Psoas muscle (tissue), 8 donors: ENCODE measurements at places on chromosomes 6 and 20. TPM values are rescaled to one million over a fixed set of nuclear protein-coding genes. Genes with fewer than 3 reads are reported as not detected.
A peak's percentile ranks its signal among the peaks of the same experiment; 100 is the strongest.

The PRR3 gene
- total RNA-seq: 1.7 TPM

The EIF2S2 gene
- 49.4 TPM for total RNA-seq

The VGLL2 gene
- total RNA-seq: 95.9 TPM

The MDFI gene
- total RNA-seq: 0.93 TPM

The OR2H2 gene
- total RNA-seq: not detected

The LATS1 gene
- 11.0 TPM for total RNA-seq

DNA sequence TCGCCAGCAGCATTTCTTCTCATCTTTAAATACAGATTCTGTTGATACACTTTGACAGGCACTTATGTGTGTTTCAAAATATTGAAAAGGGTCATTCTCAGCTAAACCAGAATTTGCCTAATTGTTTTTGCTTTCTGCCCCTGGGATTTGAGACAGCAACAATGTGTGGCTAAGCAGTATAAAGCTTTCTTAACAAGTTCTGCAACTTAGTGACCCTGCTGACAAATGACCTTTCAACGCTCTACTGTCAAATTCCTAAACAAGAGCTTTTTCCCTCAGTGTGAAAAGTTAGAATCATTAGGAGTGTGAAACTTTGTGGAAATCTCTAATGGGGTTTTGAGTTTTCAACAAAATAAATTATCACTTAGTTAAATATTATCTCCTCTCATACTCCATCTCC is 414.6 kb downstream of the RFPL4B start:
- no peak for DNase-seq

GRCh38 chr20:62598761-62599194 is 43.5 kb upstream of the SLCO4A1 start:
- peak; percentile 34 for DNase-seq

DNA sequence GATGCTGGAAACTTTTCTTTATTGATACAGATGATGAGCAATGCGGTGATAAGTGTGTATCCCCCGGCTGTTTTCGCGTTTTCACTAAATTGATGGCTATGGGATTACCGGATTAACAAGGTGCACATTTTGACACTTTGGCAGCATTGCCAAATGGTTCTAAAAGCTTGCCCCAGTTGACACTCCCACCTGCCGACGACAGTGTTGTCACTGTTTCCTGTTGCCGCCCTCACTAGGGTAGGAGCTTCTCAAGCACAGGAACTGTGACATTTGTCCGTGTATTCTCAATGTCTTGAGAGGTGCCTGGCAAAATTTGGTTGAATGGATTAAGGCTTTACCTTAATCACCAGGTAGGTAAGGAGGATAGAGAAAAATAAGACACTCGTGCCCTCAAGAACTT is 9.8 kb upstream of the MAPK13 start:
- no peak for DNase-seq

- DNase-seq: no peak
Measured at GRCh38 chr6:135030532-135031178, 24.0 kb downstream of the HBS1L start.

DNA sequence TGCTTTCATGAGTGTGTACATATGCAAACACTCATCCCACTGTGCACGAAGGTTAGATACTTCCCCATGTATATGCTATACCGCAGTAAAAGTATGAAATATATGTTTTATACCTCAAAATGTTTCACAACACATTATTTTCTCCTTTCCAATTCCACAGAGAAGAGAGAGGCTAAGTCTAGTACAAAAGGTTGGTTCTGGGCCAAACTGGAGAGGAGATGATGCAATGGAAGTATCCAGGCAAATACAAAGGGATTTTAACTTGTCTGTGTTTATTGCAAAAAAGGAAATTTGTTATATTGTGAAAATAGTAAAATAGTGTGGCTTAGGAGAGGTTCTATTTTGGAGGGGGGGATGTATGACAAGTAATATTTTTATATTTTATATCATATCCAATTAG is 112.6 kb downstream of the PLCB1 start:
- no peak for DNase-seq

DNA sequence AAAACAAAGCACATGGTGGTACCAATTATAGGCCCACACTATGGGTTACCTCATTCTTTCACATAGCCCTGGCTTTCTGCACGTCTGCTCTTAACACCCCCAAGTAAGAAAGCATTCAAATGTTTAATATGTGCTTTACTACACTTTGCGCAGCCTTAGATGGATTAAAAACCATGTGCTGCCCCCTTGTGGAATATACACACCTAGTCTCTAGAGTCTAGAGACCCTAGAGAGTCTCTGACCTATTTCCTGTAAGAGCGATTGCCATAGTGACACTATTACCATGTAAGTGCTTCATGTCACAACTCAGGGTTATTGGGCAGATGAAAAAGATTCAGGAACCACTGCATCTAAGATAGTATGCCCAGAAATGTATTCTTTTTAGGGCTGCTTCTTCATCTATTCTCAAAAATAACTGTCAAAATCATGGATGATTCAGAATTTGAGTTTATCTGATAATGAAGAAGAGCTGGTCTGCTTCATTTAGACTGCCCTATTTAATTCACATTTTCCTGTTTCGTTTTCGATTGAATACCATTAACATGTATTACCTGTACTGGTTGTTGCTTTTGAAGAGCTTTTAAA is 186.3 kb downstream of the ADGB start:
- DNase-seq: no peak

DNA sequence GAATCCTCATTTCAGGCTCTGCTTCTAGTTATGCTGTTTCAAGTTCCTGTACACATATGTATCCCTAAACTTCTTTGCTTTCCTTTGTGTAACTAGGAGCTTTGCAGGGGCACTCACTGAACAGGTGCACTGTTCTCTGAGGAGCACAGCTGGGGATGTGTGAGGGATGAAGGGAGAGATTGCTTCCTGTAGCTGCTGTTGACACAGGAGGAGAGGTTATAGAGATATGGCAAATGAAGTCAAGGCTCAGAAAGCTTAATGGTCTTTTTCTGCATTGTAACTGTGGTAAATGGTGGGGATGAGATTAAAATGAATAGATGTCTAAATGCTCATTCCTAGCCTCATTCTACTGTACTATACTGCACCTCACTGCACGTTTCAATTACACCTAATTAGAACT is 454.3 kb downstream of the BTBD3 start:
- no peak for DNase-seq

GRCh38 chr20:3165473-3166337 is 6.0 kb upstream of the FASTKD5 start:
- DNase-seq: peak; percentile 57

DNA sequence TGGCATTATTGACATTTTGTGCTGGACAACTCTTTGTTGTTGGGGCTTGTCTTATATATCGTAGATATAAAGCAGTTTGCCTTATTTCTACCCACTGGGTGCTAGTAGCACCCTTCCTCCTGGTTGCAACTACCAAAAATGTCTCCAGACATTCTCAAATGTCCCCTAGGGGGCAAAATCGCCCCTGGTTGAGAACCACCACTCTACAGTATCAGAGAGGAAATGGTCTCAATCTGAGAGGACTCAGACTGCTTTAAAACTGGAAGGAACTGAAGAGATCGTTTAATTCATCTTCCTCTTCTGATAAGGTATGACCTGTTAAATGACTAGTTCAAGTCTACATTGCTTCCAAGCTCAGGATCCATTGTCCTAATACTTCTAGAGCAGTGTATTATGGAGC is 14.9 kb downstream of the SH3BGRL2 start:
- DNase-seq: no peak

DNA sequence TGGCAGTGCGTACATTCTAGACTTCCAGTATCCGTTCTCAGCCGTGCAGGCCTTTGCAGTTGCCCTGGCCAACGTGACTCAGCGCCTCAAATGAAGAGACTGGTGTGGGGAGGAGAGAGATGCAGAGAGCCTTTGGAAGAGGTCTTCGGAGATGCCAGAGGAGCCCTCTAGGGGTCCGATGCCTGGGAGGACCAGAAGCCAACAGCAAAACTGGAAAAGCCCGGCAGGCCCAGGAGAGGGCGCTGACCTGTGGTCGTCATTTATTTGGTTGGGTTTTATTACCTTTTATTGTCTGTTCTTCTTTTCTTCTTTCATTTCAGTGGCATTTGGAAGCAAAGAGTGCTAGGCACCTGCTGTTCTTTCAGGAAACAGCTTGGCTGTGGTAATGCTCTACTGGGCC is 53.3 kb upstream of the TMEM181 start:
- DNase-seq: no peak

DNA sequence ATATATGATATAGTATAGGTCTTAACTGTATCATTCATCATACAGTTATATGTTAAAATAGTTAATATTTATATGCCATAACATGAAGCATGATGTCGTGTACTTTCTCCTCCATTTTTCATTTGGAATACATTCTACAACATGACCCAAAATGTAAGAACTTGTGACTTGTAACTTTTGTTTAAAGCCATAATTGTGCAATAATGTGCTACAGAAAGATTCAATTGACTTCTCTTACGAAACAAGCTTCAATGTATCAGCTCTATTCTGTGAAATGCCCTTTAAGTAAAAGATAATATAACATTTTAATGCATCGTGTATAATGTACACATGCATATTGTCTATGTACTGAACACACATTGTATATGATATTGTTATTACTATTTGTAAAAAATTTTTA is 76.7 kb upstream of the FABP7 start:
- DNase-seq: no peak

- no peak for DNase-seq
Measured at GRCh38 chr6:138387577-138388368, 10.1 kb downstream of the SMIM28 start.

GRCh38 chr6:3176562-3177355 is 19.4 kb upstream of the TUBB2A start:
- DNase-seq: peak; percentile 69

GRCh38 chr20:3115190-3116107 is 30.9 kb upstream of the AVP start:
- DNase-seq: no peak

GRCh38 chr20:53883098-53883911 is 187.1 kb downstream of the BCAS1 start:
- DNase-seq: no peak

DNA sequence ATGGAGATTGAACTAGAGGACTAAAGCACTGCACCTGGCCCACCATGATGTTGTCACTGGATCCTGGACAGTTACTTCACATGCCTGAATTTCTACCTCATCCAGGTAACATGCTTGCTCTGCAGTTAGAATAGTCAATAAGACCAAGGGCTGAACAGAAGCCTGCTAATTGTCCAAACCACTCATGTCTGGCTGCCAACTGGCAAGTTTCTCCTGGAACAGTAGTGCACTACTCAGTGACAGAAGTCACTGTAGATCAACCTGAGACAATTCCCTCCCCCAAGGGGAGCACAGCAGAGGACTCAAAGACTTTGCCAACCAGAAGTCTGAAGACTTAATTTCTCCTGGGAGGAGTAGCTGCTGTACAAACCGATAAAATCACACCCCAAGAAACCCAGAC is 454.6 kb upstream of the MARCKS start:
- DNase-seq: no peak

GRCh38 chr6:1840491-1841121 is 230.9 kb downstream of the FOXC1 start:
- no peak for DNase-seq

DNA sequence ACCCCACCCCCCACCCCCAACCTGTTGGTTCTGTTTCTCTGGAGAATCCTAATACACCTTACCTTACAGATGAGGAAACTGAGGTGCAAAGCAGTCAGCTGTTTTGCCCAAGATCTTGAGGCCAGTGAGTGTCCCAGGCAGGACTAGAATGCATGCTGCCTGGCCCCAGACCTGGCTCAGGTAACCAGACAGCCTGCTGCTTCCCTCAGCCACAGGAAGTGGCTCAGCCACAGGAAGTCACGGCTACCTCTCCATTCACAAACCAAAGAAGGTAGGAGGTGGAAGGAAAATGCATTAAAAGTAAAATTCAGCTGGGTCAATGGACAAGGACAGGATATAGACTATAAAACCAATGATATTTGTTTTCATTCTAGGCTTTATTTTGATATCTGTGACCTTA is 517.6 kb downstream of the CD83 start:
- DNase-seq: no peak

DNA sequence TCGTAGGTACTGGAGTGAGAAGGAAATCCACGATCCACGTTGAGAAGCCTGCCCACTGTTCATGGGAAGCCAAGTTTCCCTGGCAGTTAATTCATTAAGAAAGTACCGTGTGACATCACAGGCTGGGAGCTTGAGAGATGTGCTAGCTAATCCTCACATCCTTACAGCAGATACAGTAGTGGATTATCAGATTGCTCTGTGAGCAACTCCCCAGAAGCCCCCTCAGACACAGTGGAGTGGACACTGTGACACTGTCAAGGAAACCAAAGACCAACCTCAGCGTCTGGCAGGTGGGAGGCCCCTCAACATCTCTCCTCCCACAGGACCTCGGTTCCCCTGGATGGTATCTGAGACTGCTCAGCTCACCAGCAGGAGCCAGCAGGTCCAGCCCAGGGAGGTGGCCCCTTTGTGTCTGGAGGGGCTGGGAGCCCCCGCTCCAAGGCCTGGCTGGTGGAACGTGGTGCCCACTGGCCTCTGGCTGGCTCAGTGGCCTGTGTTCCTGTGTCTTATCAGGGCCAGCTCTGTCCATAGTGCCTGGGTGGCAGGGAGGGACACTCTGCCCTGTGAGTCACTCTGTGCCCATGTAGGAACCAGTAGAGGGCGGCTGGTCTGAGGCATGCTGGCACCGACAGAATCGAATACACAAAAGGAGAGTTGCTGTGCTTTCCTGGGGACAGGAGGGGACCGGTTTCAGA is 7.2 kb downstream of the PYGB start:
- DNase-seq: peak; percentile 64

DNA sequence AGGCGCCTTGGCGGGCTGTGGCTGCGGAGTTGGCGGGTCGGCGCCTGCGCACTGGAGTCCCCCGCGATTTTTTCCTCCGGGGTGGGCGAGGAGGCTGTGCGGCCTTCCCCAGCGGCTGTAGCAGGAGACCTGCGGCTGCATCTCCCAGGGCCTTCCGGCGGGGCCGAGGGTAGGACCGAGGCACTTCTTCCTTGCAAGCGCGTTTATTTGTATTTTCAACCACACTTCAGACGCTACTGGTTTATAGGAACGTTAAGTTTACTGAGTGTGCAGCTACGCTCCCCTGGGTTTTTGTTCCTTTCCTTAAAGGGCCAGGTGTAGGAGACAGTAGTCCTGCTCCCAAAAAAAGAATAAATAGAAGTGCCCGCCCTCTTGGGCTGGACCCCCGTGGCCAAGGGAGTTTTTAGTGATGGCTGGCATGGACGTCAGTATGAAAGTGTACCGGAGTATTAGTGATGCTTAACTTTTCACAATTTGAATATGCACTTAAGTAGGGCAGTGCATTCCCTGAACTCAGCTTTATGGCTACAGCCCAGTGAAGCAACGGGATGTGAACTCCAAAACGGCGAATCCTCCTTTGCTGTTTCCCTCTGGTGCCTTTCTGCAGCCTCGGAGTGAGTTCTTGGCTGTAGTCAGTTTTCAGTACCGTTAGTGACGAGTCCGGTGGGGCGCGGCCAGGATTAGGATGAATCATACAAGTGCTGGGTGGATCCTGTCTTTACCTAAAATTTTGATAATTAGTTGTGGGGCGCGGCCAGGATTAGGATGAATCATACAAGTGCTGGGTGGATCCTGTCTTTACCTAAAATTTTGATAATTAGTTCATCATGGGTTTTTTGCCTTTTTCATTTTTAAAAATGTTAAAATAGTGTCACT is 1.0 kb upstream of the FBXO5 start:
- DNase-seq: peak; percentile 95
